ENCODE measurements at places on chromosomes 5 and 9.

- DNase-seq: no peak
Measured at GRCh38 chr5:172541773-172542136, 87.4 kb upstream of the SH3PXD2B start.

DNA sequence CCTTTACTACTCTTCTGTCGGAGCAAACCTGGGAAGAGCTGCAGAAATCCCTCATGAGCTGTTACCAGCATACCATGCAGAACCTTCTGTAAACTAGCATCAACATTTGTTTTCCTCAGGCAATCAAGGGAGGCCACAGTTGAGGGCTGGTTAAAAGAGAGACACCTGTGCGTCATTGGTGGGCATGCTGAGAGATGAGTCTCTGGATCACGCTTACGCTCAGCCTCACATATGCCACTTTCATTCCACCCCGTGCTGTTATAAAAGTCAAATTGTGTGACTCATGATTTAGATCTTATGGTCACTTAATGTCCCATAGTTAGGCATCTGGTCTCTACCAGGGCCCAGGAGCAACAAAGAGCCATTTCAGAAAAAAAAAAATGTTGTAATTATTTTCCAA is 18.1 kb upstream of the ICE1 start:
- no peak for DNase-seq

- DNase-seq: no peak
Measured at GRCh38 chr5:53971131-53971530, 339.2 kb downstream of the ARL15 start.

- DNase-seq: no peak
Measured at GRCh38 chr9:114680259-114681001, 1.6 kb downstream of the TEX48 start.

- no peak for DNase-seq
Measured at GRCh38 chr9:99345451-99345850, 123.4 kb downstream of the SEC61B start.

GRCh38 chr5:54520438-54520846 is 2.9 kb downstream of the SNX18 start:
- no peak for DNase-seq

Measured in CD4-positive, alpha-beta T cell (primary cell).